H1 (cell line): ENCODE measurements at places on chromosomes 16 and 17. TPM values are rescaled to one million over a fixed set of nuclear protein-coding genes. Genes with fewer than 3 reads are reported as not detected.

- no peak for DNase-seq
- H3K4me3 ChIP-seq, result peak overlapping the region; percentile 30; the same call in 1 of the 2 replicates
- no peaks in the 10 kb centered on the region for H3K27me3 ChIP-seq
- H3K4me1 ChIP-seq, result peaks cover 41% of the 10 kb centered on the region
- peak overlapping the region; percentile 93 for H3K27ac ChIP-seq
Observed at GRCh38 chr16:19861133-19861532, 23.5 kb downstream of the GPRC5B start.

The KRT24 gene
- not detected in 2 replicates for polyA plus RNA-seq

GRCh38 chr17:19369107-19369778, 6.7 kb upstream of the B9D1 start:
- DNase-seq, result no peak
- H3K27me3 ChIP-seq, result no peaks in the 10 kb centered on the region
- no peaks in the 10 kb centered on the region for H3K36me3 ChIP-seq
- H3K4me3 ChIP-seq, result no peak overlapping the region
- no peak overlapping the region for H3K27ac ChIP-seq

GRCh38 chr17:80564545-80564944, 19.9 kb downstream of the RPTOR start:
- no peaks in the 10 kb centered on the region for H3K36me3 ChIP-seq
- H3K27me3 ChIP-seq, result peaks cover 24% of the 10 kb centered on the region
- no peak for DNase-seq
- H3K4me1 ChIP-seq, result no peaks in the 10 kb centered on the region
- no peak overlapping the region for H3K4me3 ChIP-seq

DNA sequence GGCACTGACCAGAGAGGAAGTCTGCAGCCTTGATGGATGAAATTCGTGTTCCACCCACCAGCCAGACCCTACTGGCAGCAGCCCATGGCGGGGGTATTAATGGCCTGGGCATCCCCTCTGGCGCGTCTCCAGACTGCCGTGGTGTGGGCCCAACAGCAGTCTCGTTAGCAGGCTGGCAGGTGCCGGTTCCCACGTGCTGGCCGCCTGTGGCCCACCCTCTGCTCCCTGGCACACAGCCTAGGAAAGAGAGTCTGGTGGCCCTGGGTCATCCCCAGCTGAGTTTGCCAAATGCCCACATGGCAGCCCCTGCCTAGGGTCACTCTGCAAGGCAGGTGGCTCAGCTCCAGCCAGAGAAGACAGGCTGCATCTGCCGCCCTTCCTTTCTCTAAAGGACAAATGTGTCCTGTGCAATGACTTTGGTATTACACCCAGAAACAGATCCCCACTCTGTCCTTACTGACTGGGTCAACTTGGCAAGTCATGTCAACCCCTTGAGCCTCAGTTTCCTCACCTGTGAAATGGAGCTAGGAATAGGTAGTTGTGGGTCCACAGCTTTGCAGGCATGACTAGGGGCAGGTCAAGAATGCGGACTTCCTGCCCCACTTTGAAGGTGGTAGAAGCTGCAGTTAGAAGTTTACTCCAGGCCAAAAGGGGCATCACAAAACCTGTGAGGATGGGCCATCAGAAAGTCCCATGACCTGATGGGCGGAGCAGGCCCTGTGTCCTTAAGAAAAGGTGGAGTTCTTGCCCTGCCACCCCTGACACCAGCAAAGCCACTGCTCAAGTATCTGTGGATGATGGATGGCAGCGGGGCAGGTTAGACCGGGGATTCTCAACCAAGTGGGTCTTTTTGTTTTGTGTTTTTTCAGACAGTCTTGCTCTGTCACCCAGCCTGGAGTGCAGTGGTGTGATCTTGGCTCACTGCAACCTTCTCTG, 76.6 kb downstream of the ABCC6 start:
- H3K4me1 ChIP-seq, result no peaks in the 10 kb centered on the region
- no peak overlapping the region for H3K4me3 ChIP-seq
- no peak overlapping the region; the same call in 1 of the 2 replicates for H3K27ac ChIP-seq
- H3K36me3 ChIP-seq, result peaks cover 8% of the 10 kb centered on the region; the same call in 1 of the 2 replicates

The EMP2 gene
- 13.5 and 23.3 TPM in 2 replicates for polyA plus RNA-seq

- DNase-seq, result no peak
- no peaks in the 10 kb centered on the region for H3K27me3 ChIP-seq
- H3K4me3 ChIP-seq, result no peak overlapping the region
- H3K4me1 ChIP-seq, result no peaks in the 10 kb centered on the region
- H3K27ac ChIP-seq, result no peak overlapping the region
Observed at GRCh38 chr16:78130950-78131349, 31.5 kb downstream of the WWOX start.
